WTC11 (cell line): ENCODE measurements at places on chromosomes 3 and 15. TPM values are rescaled to one million over a fixed set of nuclear protein-coding genes. Genes with fewer than 3 reads are reported as not detected.
A peak's percentile ranks its signal among the peaks of the same experiment; 100 is the strongest.

GRCh38 chr3:59992578-59992977, 942.8 kb upstream of the CFAP20DC start:
- H3K27ac ChIP-seq: no peak overlapping the region
- no peak overlapping the region for H3K4me3 ChIP-seq
- no peak for DNase-seq
- no peaks in the 10 kb centered on the region for H3K27me3 ChIP-seq
- no peaks in the 10 kb centered on the region for H3K36me3 ChIP-seq

- peaks cover 2% of the 10 kb centered on the region; the same call in 1 of the 2 replicates for H3K27me3 ChIP-seq
- no peak overlapping the region for H3K4me3 ChIP-seq
- no peak overlapping the region for H3K27ac ChIP-seq
These were observed 29.5 kb downstream of the CORO2B start for GRCh38 chr15:68608206-68608843.

- DNase-seq: no peak
- no peak overlapping the region for H3K4me3 ChIP-seq
- H3K27me3 ChIP-seq: no peaks in the 10 kb centered on the region
- no peaks in the 10 kb centered on the region for H3K36me3 ChIP-seq
These were observed 21.7 kb upstream of the GPR160 start for GRCh38 chr3:170016057-170016456.

- peak; percentile 30 for DNase-seq
- peaks cover 27% of the 10 kb centered on the region for H3K36me3 ChIP-seq
- no peak overlapping the region for H3K27ac ChIP-seq
- peak overlapping the region; percentile 77 for H3K4me3 ChIP-seq
These were observed 24.4 kb downstream of the SEC61A1 start for GRCh38 chr3:128076483-128077201.

DNA sequence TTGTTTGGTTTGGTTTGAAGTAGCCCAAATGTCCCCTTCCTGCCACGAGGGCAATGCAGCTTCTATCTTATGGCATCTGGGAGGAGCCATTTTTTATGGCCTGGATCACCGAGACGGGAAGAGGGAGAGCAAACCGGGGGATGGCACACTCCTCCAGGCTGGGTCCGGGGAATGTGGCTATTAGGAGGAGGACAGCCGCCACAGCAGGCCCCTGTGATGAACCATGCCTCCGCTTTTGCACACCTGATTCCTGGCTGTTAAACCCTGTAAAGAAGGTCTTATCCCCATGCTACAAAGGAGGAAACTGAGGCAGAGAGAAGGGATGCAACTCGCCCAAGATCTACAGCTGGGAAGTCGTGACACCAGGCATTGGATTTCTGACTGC, 157.6 kb downstream of the OR4M2 start:
- no peaks in the 10 kb centered on the region for H3K4me1 ChIP-seq
- peaks cover 32% of the 10 kb centered on the region for H3K27me3 ChIP-seq
- H3K36me3 ChIP-seq: peaks cover 80% of the 10 kb centered on the region
- H3K27ac ChIP-seq: no peak overlapping the region
- no peak overlapping the region for H3K4me3 ChIP-seq

The KBTBD13 gene
- 0.05 TPM in 1 of 3 replicates, not detected in the others for total RNA-seq

- no peak for DNase-seq
- H3K27me3 ChIP-seq: no peaks in the 10 kb centered on the region
- H3K27ac ChIP-seq: no peak overlapping the region
- H3K36me3 ChIP-seq: peaks cover under 1% of the 10 kb centered on the region; the same call in 1 of the 2 replicates
These were observed 15.0 kb downstream of the MAPKBP1 start for GRCh38 chr15:41789236-41789635.

- no peaks in the 10 kb centered on the region for H3K27me3 ChIP-seq
- H3K27ac ChIP-seq: no peak overlapping the region
- H3K4me3 ChIP-seq: no peak overlapping the region
- DNase-seq: no peak
- no peaks in the 10 kb centered on the region for H3K36me3 ChIP-seq
- H3K4me1 ChIP-seq: no peaks in the 10 kb centered on the region; the same call in 1 of the 2 replicates
These were observed 1071.6 kb downstream of the PLOD2 start for GRCh38 chr3:145089337-145089736.

- no peaks in the 10 kb centered on the region for H3K4me1 ChIP-seq
- no peak overlapping the region for H3K4me3 ChIP-seq
- no peak overlapping the region for H3K27ac ChIP-seq
- peaks cover 20% of the 10 kb centered on the region for H3K36me3 ChIP-seq
- DNase-seq: no peak
- H3K27me3 ChIP-seq: no peaks in the 10 kb centered on the region
These were observed 86.3 kb downstream of the MME start for GRCh38 chr3:155166441-155166840.

GRCh38 chr15:68276668-68277067, 877 bp upstream of the FEM1B start:
- H3K4me1 ChIP-seq: peaks cover 50% of the 10 kb centered on the region
- no peak for DNase-seq
- H3K4me3 ChIP-seq: peak overlapping the region; percentile 98

- H3K4me1 ChIP-seq: no peaks in the 10 kb centered on the region
- H3K36me3 ChIP-seq: no peaks in the 10 kb centered on the region
- DNase-seq: no peak
- no peak overlapping the region for H3K4me3 ChIP-seq
- H3K27ac ChIP-seq: no peak overlapping the region
These were observed 54.2 kb downstream of the SLC25A36 start for GRCh38 chr3:140995881-140996280.

- DNase-seq: no peak
- H3K27ac ChIP-seq: no peak overlapping the region
- no peak overlapping the region for H3K4me3 ChIP-seq
- no peaks in the 10 kb centered on the region for H3K4me1 ChIP-seq
- H3K36me3 ChIP-seq: no peaks in the 10 kb centered on the region
These were observed 442.6 kb upstream of the THRB start for GRCh38 chr3:24937228-24937627.

- no peaks in the 10 kb centered on the region for H3K36me3 ChIP-seq
- H3K4me1 ChIP-seq: peaks cover 7% of the 10 kb centered on the region; the same call in 1 of the 2 replicates
- no peak overlapping the region for H3K4me3 ChIP-seq
- no peak overlapping the region for H3K27ac ChIP-seq
- H3K27me3 ChIP-seq: no peaks in the 10 kb centered on the region
- no peak for DNase-seq
These were observed 10.1 kb downstream of the ARL14 start for GRCh38 chr3:160686955-160687535.

GRCh38 chr3:126417981-126418530, 23.3 kb downstream of the CFAP100 start:
- H3K4me3 ChIP-seq: no peak overlapping the region
- no peaks in the 10 kb centered on the region for H3K36me3 ChIP-seq
- no peak for DNase-seq
- H3K27ac ChIP-seq: no peak overlapping the region
- no peaks in the 10 kb centered on the region for H3K27me3 ChIP-seq
- H3K4me1 ChIP-seq: peaks cover 23% of the 10 kb centered on the region

GRCh38 chr3:52144796-52145735, 9.2 kb downstream of the POC1A start:
- H3K27ac ChIP-seq: no peak overlapping the region; the same call in 1 of the 2 replicates
- H3K4me1 ChIP-seq: peaks cover 5% of the 10 kb centered on the region
- H3K4me3 ChIP-seq: no peak overlapping the region
- H3K27me3 ChIP-seq: no peaks in the 10 kb centered on the region
- H3K36me3 ChIP-seq: peaks cover 34% of the 10 kb centered on the region
- DNase-seq: no peak

DNA sequence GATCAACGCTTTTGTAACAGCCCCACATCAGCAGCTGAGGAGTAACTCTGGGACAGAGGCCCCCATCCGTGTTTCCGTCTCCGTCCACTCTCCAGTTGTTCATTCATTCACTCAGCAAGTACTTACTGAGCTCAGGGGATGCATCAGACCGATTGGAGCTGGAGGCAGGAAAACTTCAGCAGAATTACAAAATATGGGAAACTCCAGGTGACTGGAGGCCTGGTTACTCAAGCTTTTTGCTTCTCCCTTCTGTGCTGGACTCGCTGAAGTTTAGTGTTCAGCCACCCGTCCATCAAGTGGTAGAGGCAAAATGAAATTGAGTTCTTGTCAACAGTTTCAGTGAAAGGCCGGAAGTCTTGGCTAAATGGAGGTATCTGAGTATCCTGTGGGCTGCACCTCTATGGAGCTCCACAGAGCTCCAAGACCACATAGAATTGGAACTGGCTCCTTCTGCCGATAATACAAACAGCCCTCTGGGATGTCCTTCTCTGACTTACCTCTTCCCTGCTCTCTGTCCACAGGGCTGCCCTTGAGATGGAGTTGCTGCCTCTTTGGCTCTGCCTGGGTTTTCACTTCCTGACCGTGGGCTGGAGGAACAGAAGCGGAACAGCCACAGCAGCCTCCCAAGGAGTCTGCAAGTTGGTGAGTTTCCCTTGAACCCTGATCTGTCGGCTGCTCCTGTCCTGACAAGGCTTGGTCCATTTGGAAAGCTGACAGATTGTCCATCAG, 14.7 kb downstream of the NRROS start:
- no peak overlapping the region for H3K4me3 ChIP-seq
- DNase-seq: no peak
- H3K36me3 ChIP-seq: no peaks in the 10 kb centered on the region

DNA sequence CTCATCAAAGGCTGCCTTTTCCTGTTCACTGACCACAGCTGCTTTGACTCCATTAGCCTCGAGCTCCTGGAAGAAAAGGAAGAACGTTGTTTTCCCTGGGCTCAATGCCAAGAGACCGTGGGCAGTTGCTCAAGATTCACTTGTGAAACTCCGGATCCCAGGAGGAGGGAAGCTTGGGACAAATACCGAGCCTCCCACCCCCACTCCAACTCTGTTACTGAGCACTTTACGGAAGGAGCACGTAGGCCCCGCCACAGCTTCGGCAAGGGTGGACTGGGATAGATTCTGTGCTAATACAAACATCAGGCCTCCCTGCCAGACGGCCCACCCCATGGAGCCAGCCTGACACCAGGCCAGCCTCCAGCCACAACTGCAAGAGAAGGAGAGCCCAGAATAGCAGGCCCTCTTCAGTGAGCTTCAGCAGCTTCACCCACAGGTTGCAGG, 10.8 kb upstream of the FANCD2 start:
- H3K27me3 ChIP-seq: peaks cover 15% of the 10 kb centered on the region
- H3K4me1 ChIP-seq: peaks cover under 1% of the 10 kb centered on the region
- H3K36me3 ChIP-seq: peaks cover under 1% of the 10 kb centered on the region

DNA sequence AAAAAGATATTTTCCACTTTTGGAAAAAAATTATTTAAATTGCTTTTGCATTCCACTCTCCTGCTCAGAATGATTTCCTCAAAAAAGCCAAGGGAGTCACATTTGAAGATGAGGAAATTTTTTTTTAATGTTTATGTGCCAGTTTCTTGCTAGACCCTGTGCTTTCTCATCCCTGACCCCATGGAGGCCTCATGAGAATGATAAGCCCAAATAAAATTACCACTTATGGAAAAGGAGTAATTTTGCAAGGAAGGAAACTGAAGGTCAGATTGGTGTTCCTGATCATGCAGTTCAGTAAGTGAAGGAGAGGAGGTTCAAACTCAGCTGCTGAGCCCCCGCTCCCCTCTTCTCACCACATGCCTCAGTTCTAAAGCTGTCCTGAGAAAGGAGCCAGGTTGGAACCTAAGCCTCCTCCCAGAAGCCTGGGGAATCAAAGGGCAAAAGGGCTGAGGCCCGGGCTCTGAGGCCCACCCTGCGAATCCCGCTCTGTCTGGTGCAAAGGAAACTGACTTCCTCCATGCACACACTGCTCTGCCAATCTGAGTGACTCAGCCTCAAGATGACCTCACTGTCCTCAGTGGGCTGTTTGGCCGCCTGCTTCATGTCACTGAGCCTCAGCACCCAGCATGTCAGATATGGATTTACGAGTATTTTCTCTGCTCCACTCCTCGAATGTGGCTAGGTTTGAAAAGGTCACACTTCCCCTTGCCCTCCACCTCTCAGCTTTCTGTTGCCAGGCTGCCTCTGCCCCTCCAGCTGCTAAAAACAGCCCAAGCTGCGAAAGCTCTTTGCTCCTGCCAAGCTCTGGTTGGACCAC, 56.9 kb upstream of the FLNB start:
- H3K4me3 ChIP-seq: no peak overlapping the region
- no peak for DNase-seq
- no peaks in the 10 kb centered on the region for H3K36me3 ChIP-seq
- H3K27ac ChIP-seq: 0 out of 2 replicates have a peak overlapping the region, but pooled peaks have one; percentile 37
- no peaks in the 10 kb centered on the region for H3K27me3 ChIP-seq

- no peaks in the 10 kb centered on the region for H3K36me3 ChIP-seq
- no peak overlapping the region for H3K27ac ChIP-seq
- no peak for DNase-seq
- peaks cover 9% of the 10 kb centered on the region for H3K4me1 ChIP-seq
- H3K27me3 ChIP-seq: no peaks in the 10 kb centered on the region
- no peak overlapping the region for H3K4me3 ChIP-seq
These were observed 152.4 kb downstream of the LEKR1 start for GRCh38 chr3:156978481-156978961.

The FRG2C gene
- total RNA-seq: 0.09 to 0.16 TPM (median 0.09 TPM) in 3 replicates

DNA sequence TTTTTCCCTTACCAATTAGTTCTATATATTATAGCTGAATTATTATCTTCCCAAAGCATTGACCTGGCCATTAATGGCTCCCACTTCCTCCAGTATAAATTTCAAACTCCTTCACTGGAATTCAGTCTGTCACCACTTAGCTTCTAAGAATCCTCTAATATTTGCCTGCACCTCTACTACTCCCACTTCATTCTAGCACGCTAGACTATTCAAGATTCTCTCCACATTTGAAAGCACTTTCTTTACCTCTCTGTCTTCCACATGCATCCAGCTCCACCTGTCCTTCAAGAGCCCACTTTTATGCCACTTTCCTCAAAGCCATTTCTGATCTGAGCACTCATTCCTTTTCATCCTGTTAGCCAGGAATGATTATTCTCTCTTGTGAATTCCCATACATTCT, 15.0 kb downstream of the SENP8 start:
- H3K4me1 ChIP-seq: no peaks in the 10 kb centered on the region
- H3K27me3 ChIP-seq: no peaks in the 10 kb centered on the region
- no peaks in the 10 kb centered on the region for H3K36me3 ChIP-seq
- DNase-seq: no peak
- no peak overlapping the region; the same call in 1 of the 2 replicates for H3K27ac ChIP-seq
- no peak overlapping the region for H3K4me3 ChIP-seq

DNA sequence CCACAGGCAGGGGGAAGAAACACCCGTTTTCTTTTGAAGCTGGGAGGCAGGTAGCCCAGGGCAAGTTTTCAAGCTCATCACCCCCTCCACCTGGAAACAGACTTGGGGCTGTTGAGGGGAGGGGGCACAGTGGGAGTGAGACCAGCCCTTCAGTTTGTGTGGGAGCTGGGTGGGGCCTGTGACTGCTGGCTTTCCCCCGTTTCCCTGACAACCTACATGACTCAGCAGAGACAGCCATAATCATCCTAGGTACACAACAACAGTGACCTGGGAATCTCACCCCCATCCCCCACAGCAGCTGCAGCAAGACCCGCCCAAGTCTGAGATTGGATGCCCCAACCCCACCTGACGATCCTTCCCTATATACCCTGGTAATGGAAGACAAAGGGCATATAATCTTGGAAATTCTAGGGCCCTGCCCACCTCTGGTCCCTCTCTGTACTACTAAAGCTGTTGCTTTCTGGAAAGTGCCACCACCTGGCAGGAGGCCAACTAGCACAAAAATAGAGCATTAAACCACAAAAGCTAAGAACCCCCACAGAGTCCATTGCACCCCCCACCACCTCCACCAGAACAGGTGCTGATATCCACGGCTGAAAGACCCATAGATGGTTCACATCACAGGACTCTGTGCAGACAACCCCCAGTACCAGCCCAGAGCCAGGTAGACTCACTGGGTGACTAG, 422.2 kb upstream of the SGO1 start:
- H3K27me3 ChIP-seq: no peaks in the 10 kb centered on the region
- H3K36me3 ChIP-seq: peaks cover 41% of the 10 kb centered on the region
- H3K27ac ChIP-seq: no peak overlapping the region
- 0 out of 2 replicates have a peak, but pooled peaks cover 4% of the 10 kb centered on the region for H3K4me1 ChIP-seq
- H3K4me3 ChIP-seq: no peak overlapping the region

GRCh38 chr15:68676926-68677325, 98.1 kb downstream of the CORO2B start:
- no peak overlapping the region for H3K4me3 ChIP-seq
- H3K27me3 ChIP-seq: no peaks in the 10 kb centered on the region
- peaks cover 11% of the 10 kb centered on the region for H3K4me1 ChIP-seq
- H3K27ac ChIP-seq: no peak overlapping the region
- no peaks in the 10 kb centered on the region for H3K36me3 ChIP-seq

The SLC49A4 gene
- 8.0 to 10.2 TPM (median 8.5 TPM) in 3 replicates for total RNA-seq
